NCI-H510A treated with DMSO at 0.1 percent for 48 hours (cell line): ENCODE measurements at places on chromosomes 3 and 15.

DNA sequence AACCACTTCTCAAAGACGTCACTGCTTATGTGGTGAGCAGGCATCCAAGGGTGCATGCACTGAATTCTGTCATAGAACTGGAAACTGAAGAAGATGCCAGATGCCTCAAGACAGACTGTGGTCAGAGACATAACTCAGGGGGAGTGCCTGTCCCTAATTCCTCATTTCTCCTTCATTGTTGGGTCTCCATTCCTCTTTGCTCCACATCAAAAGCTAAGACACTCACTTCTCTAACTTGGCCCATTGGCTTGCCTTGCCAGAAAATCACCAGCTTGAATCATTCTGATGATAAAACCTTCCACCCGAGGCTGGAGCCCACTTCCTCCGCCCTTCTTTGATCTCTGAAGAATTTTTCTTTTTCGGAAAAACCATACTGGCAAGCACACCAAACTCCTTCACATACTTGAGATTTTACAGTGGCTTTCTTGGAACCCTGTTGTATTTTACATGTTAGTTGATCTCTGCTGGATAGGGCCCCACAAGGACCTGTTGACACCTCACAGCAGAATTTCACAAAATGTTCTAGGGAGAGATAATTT, 69.9 kb downstream of the COL8A1 start:
- DNase-seq, result no peak

- no peak for DNase-seq
Measured at GRCh38 chr15:27549746-27550145, 549.4 kb downstream of the OCA2 start.

GRCh38 chr15:100714034-100714748, 111.8 kb downstream of the ASB7 start:
- DNase-seq, result no peak

DNA sequence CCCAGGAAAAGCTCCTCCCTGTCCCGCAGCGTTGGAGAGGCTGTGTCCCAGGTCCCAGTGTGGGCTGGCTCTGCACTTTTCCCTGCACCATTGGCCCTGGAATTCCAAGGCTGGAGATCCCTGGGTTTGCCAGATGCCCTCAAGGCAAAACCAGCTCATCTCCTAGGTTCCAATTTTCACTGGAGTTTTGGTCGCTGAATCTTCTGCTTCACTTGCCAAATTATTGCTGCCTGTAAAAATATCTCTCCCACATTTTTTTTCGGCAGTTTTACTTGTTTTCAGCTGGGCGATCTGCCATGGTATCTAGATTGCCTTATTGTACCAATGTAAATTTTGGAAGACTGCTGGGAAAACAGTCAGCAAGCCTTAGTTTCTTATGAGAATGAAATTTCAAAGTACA, 150.9 kb upstream of the ATP10A start:
- no peak for DNase-seq

DNA sequence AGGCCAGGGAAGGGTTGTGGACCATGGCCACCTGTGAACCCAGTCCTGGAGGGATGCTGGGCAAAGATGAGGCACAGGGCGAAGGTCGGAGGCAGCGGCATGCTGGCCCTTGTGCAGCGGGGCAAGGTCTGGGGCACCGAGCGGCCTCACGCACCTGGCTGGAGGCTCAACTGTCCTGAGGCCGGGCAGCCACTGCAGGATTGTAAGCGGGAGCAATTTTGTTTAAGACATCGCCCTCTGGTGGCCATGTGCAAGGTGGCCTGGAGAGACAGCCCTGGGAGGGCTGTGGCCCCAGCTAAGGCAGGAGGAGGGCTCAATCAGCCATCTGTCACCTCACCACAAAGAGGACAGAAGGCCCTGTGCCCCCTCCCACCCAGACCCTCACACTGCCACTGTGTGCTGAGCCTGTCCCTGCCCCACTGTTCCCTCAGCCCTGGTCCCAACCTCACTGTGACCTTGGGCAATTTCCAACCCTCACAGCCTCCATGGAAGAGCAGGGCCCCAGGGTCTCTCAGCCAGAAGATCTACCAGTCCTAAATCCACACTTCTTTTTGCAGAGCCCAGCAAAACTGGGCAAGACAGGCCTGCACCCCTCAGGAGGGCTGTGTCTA, 46.2 kb downstream of the TPRA1 start:
- DNase-seq, result peak; percentile 60

- DNase-seq, result no peak
Measured at GRCh38 chr3:185540695-185541094, 11.7 kb downstream of the LIPH start.
